ENCODE measurements at places on chromosomes 5 and 9. TPM values are rescaled to one million over a fixed set of nuclear protein-coding genes. Genes with fewer than 3 reads are reported as not detected.

ENG gene
- 3.6 TPM for total RNA-seq

VDAC1 gene
- total RNA-seq: 56.0 TPM

EFNA5 gene
- total RNA-seq: not detected

SLC2A6 gene
- total RNA-seq: 1.8 TPM

TMEM252 gene
- not detected for total RNA-seq

BTNL3 gene
- total RNA-seq: not detected

C7 gene
- total RNA-seq: not detected

ZNF354C gene
- total RNA-seq: 4.5 TPM

PCDHA8 gene
- not detected for total RNA-seq

GCNT4 gene
- total RNA-seq: 16.6 TPM

EXOSC2 gene
- total RNA-seq: 47.1 TPM

SGCD gene
- not detected for total RNA-seq

POLR1E gene
- total RNA-seq: 26.9 TPM

PDE6A gene
- not detected for total RNA-seq

SLC6A7 gene
- not detected for total RNA-seq

GARIN3 gene
- total RNA-seq: not detected

IPO11 gene
- 23.3 TPM for total RNA-seq

EPB41L4B gene
- not detected for total RNA-seq

SPAG8 gene
- 0.99 TPM for total RNA-seq

SLC34A3 gene
- total RNA-seq: not detected

EMB gene
- 195 TPM for total RNA-seq
